CD4-positive, alpha-beta T cell (primary cell): ENCODE measurements at places on chromosomes 2 and 18. TPM values are rescaled to one million over a fixed set of nuclear protein-coding genes. Genes with fewer than 3 reads are reported as not detected.

The KCNJ3 gene
- not detected for total RNA-seq

- H3K27ac ChIP-seq = no peak overlapping the region
- DNase-seq = no peak
- H3K27me3 ChIP-seq = no peaks in the 10 kb centered on the region
- no peaks in the 10 kb centered on the region for H3K4me1 ChIP-seq
Measured at GRCh38 chr18:59951591-59951990, 51.8 kb downstream of the PMAIP1 start.

The DLX1 gene
- not detected for total RNA-seq

DNA sequence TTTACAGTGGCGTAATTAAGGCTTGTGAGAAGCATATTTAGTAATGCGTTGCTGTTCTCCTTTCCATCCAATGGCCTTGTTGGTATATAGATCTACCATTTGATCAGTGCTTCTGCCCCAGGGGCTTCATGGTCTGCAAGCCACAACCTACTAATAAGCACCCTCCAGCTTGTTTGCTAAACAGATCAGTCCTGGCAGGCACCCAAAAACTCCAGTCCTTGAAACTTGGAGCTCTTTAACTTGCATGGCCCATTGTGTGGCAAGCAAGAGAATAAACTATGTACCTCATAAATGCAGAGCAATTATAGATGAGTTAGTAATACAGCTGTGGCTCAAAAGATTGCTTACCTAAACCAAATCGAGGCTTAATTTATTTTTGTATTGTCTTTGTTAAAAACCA, 158.5 kb downstream of the FTCDNL1 start:
- H3K27ac ChIP-seq = no peak overlapping the region
- H3K36me3 ChIP-seq = no peaks in the 10 kb centered on the region
- H3K4me1 ChIP-seq = no peaks in the 10 kb centered on the region
- DNase-seq = no peak
- no peak overlapping the region for H3K4me3 ChIP-seq

- DNase-seq = no peak
- H3K36me3 ChIP-seq = peaks cover 83% of the 10 kb centered on the region
- H3K4me1 ChIP-seq = no peaks in the 10 kb centered on the region
- no peak overlapping the region for H3K4me3 ChIP-seq
- no peaks in the 10 kb centered on the region for H3K27me3 ChIP-seq
- no peak overlapping the region for H3K27ac ChIP-seq
Measured at GRCh38 chr2:134950886-134951285, 32.3 kb downstream of the CCNT2 start.

The DHRS9 gene
- not detected for total RNA-seq

The IL1RL1 gene
- total RNA-seq = not detected
